ENCODE measurements at places on chromosomes 7 and 10.
A peak's percentile ranks its signal among the peaks of the same experiment; 100 is the strongest.

- no peak for DNase-seq
Measured at GRCh38 chr7:11776039-11776438, 56.0 kb downstream of the THSD7A start.

DNA sequence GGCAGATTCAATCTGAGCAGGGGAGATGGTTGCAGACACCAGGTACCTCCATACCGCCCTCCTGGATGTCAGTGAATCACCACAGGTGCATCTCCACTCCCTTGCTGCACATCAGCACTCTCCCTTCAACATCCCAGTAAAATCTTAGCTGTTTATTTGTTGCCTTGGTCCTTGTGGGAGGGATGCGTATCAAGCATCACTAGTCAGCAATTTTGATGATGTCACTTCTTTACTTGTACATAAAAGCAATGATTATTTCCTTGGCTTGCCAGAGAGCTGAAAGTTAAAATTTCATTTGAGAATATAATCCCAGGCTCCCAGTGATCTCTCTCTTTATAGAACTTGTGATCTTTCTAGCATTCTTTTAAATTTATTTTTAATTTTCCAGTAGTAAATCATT lies 49.5 kb downstream of the TMEM168 start:
- no peak for DNase-seq

GRCh38 chr10:1299041-1299726 lies 243.0 kb downstream of the WDR37 start:
- DNase-seq: no peak

DNA sequence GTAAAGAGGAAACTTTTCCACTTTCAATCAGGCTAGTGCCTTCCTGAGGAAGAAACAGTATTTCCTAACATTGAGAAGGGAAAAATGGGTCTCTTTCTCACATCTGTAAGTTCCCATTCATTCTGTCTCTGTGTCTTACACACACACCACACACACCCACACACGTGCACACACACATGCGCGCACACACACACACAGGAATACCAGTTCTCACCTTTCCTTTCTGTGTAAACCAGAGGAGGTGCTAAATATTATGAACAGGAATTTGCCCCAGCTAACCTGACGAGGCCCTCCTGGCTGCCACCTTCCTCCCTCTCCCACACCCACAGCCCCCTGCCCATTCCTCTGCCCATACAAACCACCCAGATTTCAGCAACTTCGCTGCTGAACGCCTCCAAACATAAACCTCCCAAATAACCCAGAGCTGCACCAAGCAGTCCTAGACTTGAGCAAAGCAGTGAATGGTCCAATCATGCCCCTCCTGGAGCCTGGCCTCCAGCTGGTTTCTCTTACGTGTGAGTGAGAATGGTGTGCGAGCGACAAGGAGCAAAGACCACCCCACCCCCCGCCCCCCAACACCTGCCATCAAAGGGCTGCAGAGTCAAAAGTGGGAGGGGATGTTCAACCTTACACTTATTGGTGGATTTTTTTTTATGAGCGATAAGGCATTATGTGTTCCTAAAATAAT lies 190.5 kb downstream of the HECW1 start:
- no peak for DNase-seq

GRCh38 chr10:46538155-46538554 lies 18.3 kb downstream of the GPRIN2 start:
- DNase-seq: no peak

DNA sequence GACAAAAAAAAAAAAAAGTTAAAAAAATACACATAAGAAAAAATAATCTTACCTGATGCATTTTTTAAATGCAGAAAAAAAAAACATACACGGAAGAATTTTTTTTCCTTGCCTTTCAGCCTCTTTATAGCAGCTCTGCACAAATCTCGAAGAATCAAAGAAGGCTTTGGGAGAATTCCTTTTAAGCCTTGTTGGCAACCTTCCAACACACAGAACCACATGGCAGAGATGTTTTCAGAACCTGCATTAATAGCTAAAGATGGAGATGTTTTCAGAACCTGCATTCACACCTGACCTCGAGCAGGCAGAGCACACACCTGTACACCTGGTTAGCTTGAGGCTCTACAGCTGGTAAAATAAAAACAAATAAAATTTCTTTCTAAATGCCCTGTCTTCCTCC lies 65.6 kb downstream of the DOCK4 start:
- DNase-seq: no peak

GRCh38 chr10:119358152-119358512 lies 150.8 kb downstream of the GRK5 start:
- DNase-seq: no peak

GRCh38 chr10:59878915-59879314 lies 27.4 kb downstream of the CCDC6 start:
- DNase-seq: no peak

- no peak for DNase-seq
Measured at GRCh38 chr7:141410353-141411000, 140.7 kb upstream of the AGK start.

DNA sequence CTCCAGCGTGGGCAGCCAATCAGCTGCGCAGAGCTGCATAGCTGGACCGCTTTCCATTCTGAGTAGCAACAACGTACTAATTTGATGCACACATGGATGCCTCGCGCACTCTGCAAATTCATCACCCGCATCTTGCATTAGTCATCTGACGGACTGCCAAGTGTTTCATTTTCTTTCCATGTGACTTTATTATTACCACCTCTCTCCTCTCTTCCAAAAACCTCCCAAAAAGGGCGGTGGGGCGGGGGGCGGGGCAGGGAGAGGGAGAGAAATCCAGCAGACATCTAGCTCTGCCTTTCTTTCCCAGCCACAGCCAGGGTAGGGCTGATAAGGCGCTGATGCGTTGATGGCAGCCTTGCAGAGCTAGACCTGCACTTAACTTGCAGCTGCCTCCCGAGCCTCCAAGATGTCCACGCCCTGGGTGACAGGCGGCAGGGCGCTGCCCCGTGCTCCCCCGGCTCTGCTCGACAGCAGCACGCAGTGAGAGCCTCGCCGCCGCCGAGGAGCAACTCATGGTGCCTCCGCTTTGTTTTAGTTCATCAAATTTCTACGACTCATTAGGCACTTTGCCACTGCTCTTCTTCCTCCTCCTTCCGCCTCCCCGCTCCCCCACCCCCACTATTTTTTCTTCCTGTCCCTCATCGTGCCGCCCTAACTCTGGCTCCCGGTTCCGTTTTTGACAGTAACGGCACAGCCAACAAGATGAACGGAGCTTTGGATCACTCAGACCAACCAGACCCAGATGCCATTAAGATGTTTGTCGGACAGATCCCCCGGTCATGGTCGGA lies 147.3 kb downstream of the CELF2 start:
- DNase-seq: peak; percentile 90

DNA sequence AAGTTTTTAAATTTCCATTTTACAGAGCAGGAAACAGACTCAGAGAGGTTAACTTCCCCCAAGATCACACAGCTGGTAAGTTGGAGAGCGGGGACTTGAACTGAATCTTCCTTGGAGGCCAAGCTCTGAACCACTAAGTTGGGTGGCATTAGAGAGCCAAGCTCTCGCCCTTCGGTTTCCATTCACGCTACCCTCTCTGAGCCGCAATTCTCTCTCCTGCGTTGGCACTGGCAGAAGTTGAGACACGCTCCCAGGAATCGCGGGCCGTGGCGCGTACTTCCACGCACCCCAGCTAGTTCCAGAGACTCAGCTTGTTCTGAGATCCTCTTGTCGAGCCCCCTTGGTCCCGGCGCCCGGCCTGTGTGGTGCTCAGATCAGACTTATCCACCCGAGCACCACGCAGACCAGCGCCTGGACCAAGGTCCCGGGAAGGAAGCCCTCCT lies 29.3 kb upstream of the VAX1 start:
- no peak for DNase-seq

GRCh38 chr10:92886334-92886961 lies 38.1 kb downstream of the EXOC6 start:
- no peak for DNase-seq

GRCh38 chr7:22849662-22850061 lies 27.0 kb upstream of the TOMM7 start:
- no peak for DNase-seq

Data from activated CD8-positive, alpha-beta memory T cell treated with anti-CD3 and anti-CD28 coated beads, Interleukin-2, amount 10 ng/mL, durations not matched to agents 7 days and 5 days (primary cell).